ENCODE measurements at places on chromosomes 5 and 9.

DNA sequence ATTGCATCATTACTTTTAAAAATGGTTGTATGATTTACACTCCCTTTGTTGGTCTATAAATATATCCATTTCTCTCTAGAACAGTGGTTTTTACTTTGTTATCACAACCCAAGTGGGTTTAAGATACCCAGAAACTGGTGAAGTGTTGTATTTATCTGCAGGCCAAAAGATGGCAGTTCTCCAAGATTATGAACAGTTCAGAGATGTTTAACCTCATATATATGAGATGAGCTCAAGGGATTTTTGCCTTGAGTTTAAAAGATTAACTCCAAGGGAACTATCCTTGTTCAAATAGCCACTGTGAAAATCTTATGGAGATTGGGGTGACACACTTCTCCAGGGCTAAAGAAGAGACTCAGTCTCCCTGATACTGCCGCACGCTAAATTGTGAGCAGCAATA is 572.6 kb downstream of the TLE4 start:
- DNase-seq = no peak

DNA sequence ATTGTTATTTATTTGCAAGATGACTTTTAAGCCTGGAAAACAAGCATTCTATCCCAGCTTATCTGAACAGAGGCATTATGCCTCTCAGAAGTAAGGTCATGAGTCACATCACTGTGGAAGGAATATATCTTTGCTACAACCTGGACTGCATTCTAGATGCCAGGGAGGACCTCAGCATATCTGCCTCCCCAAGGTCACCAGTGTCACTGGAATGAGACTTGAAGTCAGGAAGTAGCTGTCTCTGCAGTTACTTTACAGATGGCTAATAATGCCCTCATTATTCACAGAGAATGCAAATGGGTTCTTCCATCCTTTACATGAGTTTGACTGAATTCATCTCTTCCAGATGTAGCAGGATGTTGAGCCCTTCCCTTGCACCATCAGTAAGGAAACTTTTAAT is 4.4 kb upstream of the FAM13B start:
- DNase-seq = no peak

GRCh38 chr9:87572719-87573118 is 75.1 kb downstream of the DAPK1 start:
- no peak for DNase-seq

DNA sequence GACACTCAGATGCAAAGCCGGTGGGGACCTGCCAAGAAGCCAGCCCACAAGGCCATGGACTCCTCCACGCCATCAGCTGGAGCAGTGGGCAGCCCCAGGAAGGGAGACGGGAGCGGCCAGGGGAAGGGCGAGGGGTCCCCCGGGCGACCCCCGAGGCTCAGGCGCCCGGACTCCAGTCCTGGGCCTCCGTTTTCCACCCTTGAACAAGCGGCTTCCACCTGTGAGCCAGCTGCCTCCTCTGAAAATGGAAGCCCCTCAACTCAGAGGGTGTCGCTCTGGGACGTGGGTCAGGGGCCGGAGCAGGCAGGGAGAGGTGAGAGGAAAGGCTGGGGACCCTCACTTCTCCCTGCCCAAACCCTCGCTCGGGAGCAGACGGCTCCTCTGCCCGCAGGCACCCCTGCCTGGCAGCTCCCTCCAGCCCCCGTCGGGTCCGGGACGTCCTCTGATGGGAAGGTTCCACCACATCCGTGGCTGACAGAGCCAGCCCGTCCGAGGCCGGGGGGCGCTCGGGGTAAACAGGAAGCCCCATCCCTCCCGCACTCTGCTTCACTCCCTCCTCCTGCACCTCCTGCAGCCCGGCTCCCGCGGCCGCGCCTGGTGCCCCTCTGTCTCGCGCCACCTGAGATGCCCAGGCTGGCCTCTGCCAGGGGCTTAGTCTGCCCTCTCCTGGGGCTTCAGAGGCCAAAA is 3.7 kb upstream of the EGFL7 start:
- DNase-seq = no peak

DNA sequence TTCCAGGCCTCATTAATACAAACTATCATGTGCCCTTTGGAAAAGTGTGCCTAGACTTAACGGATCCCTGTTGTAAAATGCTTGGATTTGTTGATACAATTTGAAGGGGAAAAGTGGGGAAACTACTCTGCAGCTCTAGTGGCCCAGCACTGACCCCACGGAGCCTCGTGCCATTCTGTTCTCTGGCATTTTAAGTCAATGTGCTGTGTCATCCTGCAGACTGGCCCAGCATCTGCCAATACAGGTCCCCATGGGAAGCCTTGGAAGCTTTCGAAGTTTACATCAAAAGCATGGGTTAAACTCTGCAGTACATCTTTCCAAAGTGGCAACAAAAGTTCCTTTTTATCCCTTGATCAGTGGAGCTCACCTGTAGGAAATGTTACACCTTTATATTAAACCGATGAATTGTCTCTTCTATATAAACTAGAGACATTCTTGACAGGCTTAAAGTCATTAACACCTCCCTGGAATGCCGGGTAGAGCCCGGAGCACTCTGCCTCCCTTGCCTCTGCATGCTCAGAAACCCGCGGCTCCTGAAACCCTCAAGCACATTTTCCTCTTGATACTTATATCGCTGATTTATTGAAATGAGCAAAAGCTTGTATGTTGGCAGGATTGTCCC is 596.0 kb upstream of the ADAMTS16 start:
- DNase-seq = no peak

GRCh38 chr9:95316794-95317118 is 753 bp downstream of the FANCC start:
- peak; percentile 41 for DNase-seq

GRCh38 chr5:14417792-14418765 is 163.5 kb upstream of the OTULINL start:
- no peak for DNase-seq

GRCh38 chr9:34983209-34983608 is 6.3 kb upstream of the DNAJB5 start:
- no peak for DNase-seq

DNA sequence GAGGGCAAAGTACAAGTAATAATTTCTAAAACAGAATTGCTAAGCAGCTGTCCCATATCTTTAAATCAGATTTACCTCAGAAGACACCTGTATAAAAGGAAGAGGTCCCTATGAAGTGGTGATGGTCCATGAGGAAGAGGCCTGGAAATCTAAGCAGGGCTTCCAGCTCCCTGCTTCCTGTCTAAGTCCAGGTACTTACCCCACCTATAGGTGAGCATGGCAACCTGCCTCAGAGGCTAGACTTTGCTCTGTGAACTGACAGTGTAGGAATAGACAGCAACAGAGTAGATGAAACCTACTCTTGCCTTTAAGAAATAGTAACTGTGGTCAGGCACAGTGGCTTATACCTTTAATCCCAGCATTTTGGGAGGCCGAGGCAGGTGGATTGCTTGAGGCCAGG is 55.8 kb upstream of the ARRDC3 start:
- no peak for DNase-seq

GRCh38 chr5:160507221-160507721 is 85.6 kb downstream of the PTTG1 start:
- peak; percentile 16 for DNase-seq

- no peak for DNase-seq
Measured at GRCh38 chr5:162268694-162269481, 201.3 kb downstream of the GABRG2 start.

GRCh38 chr9:37574241-37574721 is 1.9 kb downstream of the FBXO10 start:
- DNase-seq = no peak

DNA sequence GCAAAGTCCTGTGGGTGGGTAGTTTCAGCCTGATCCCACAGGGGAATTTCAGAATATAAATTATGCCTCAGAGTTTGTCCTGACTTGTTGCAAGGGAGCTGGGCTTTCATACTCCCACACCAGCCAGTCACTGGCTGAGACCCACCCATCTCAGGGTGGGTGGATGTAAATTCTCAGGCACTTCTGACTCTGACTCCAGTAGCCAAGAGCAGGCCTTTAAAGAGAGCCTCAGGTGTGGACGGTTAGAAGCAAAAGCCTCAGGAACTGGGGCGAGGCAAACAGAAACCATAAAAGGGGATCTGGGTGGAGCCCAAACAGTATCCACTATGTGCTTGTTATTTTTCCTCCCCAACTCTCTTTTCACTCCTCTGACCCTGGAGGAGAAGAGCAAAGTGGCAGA is 28.6 kb upstream of the FBXW11 start:
- no peak for DNase-seq

DNA sequence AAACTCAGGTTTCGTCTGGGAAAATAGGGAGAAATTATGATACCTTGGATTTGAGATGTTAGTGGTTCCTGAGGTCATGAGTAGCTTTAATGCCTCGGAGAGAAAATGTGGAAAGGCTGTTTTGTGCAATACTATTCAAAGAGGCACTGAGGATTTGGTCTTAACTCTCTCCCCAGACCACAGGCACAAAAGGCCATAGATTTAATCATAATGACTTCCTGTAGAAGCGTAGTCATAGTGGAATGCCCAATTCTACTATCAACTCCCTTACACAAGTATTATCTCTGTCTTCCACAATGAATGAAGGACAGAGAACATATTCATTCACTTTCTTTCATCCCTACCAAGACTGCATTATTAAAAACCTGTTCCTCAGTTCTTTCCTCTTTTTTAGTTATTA is 153.0 kb upstream of the FTMT start:
- DNase-seq = no peak

DNA sequence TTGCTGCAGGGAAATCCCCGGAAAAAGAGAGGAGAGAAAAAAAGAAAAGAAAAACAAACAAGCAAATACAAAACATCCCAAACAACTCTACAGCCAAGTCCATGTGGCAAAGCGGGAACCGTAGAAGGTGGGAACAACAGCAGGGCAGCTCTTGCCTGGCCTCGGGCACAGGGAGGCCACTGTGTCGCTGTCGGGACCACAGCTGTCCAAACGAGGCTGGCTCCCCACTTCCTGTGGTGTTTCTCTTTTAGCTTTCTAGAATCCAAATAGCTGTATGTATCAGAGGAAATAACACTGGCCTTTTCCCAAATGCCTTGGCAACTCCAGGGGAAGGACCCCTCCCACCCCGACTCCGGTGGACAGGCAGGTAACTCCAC is 41.6 kb upstream of the EQTN start:
- no peak for DNase-seq

DNA sequence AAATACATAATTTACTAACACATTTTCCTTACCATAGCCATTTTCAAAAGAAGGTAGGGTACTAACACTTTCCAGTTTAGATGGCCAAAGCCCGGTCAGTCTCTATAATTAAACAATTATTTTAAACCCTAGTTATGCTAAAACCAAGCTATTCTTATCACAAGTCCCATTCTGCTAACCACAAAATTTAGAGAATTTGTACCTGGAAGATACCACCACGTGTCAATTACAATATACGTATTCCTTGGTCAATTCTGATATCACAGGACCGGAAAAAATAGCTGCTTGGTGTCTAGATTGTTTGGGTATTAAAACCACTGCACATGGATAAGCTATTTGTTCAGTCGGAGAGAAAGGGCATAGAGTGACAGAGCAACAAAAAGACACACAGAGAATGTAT is 18.9 kb upstream of the SKP1 start:
- DNase-seq = no peak

- DNase-seq = no peak
Measured at GRCh38 chr5:159056201-159056600, 43.5 kb downstream of the EBF1 start.

- DNase-seq = no peak
Measured at GRCh38 chr5:81719743-81720345, 31.1 kb downstream of the SSBP2 start.

DNA sequence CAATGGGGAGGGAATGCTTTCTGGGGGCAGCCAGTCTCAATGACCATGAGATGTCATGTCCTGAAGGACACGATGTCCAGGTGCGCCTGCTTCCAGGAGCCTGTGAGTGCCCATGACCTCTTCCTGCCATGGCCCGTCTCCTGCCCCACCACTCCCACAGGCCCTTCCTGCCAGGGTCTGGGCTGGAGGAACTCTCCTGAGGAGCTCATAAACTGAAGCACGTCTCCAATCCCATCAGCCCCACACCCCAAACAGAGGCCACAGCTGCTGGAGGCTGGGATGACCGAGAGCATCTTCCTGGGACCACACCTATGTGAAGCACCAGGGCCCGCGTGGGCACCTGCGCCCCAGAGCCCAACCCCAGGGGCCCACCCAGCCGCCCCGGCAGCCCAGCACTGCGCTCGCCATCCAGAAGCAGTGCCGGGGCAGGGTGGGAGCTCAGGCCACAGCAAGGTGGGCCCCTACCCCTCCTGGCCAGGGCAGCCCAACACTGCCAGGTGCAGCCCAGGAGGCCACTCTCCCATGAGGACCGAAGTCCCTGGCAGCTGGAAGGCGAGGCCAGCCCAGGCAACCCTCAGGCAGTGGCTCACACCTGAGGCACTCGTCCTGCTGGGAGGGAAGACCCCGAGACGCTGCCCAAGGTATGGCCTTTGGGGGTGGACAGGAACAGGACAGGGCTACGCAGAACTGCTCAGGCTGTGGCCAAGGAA is 53.9 kb upstream of the UBAC1 start:
- no peak for DNase-seq

DNA sequence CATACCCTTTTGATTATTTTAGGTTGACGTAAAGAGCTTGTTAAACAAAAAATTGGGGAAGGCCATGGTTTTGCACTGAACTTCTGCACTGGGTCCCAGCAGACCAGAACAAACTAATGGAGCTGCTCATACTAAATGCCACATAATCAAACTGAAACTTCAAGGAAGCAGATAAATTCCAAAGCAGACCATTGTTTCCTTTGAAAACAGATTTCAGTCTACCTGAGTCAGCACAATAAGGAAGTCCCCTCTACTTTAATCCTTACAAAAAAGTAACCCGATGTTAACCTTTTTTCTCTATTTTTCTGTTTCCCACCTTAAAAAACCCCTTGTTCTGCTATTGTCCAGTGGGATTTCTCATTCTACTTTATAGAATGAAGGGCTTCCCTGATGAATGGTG is 39.2 kb downstream of the WDR36 start:
- DNase-seq = no peak

- no peak for DNase-seq
Measured at GRCh38 chr5:86756839-86757238, 139.1 kb downstream of the COX7C start.

DNA sequence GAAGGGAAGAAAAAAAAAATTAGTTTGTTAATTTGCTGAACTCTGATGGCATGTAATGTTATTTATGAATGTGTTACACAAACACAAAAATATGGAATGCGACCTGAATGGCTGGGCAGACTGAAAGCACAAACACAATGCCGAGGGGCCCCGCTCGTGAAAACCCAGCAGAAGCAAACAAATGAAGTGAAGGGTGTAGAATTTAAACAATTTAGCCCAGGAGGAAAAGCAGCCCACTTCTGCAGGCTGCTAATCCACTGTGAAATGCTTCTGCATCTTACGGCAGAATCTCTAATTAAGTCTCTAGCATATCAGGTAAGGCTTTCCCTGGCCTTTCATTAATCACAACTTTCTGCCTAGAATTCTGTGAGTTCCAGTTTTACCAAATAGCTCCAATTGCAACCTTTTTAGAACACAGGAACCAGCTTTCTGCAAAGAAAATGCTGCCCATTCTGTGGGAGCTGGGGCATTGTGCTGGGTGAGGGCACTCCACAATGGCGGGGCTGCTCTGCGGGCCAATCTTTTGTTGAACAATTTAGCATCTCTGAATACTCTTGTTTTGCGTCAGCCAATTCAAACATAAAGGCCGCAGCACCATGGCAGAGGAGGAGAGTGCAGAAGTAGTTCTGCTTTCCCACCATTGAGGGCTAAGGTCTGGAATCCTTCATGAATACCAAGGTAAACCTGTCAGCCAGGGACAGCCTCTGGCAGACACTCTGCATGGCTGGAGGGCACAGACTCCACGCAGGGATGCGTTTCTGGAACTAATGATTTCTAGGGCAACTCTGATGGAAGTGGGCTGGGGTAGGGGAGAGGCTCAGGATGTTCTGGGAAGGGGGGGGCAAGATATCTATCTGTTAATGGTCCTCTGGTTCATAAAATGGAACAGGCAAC is 66.4 kb downstream of the PTCH1 start:
- no peak for DNase-seq

GRCh38 chr5:110965773-110966581 is 105.5 kb upstream of the TSLP start:
- no peak for DNase-seq
